Mesendoderm (in vitro differentiated cells): ENCODE measurements at places on chromosomes 5 and 9.

- DNase-seq = no peak
These were observed 44.6 kb upstream of the SEMA4D start for GRCh38 chr9:89542401-89543021.

DNA sequence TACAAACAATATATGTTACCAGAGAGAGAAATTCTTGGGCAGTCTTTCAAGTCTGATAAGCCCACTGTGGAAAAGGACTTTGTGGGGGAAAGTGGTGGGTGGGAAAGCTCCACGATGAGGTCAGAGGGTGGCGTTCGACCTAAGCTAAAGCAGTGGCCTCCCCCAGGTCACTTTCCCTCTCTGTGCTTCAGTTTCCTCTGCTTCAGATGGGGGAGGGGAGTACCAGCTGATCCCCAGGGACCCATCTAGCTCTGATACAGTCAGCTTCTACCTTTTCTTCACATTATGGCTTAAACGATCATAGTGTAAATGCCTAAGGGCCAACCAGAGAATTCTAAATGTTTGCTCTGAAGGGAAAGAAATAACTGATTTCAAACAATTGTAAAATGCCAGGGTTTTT, 36.6 kb upstream of the ARSB start:
- DNase-seq = peak; percentile 17

GRCh38 chr5:121160591-121160990, 691.1 kb upstream of the FTMT start:
- DNase-seq = no peak

DNA sequence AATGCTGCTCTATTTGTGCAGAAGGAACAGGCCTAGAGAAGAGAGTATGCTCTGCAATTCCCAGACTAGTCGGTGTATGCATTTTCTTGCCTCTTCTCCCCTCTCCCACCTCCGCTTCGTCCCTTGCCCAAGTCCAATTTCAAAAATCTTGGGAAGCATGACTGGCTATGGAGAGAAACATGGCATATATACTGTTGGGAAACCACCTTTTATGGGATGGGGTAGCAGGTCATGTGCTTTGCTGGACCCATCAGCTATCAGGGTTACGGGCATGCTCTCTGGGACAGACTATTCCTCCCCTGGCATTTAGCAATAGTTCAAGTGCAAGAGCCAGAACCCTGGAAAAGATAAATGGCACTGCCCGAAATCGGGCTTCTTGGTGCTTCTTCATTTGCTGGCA, 12.0 kb downstream of the ISL1 start:
- DNase-seq = no peak

GRCh38 chr5:112208699-112209615, 210.1 kb downstream of the EPB41L4A start:
- DNase-seq = no peak
